ENCODE measurements at places on chromosomes 12 and 14.

GRCh38 chr14:76917158-76917596, 91.0 kb downstream of the LRRC74A start:
- no peak for DNase-seq

DNA sequence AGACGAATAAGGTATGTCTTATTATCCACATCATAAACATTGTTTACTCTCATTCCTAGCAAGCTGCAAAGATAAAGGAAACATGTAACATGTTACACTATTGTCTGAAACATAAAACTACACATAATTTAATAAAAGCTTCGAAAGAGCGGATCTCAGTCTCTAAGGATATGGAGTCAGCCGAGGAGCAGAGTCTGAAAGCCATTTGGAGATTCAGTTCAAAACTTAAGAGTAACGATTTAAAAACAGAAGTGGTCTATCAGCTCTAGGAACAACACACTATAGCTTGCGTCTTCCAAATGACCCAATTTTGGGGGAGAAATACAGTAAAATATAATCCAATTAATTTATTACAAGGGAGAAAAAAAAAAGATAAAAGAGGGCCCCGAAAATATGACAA, 775 bp downstream of the NEMF start:
- DNase-seq, result no peak

DNA sequence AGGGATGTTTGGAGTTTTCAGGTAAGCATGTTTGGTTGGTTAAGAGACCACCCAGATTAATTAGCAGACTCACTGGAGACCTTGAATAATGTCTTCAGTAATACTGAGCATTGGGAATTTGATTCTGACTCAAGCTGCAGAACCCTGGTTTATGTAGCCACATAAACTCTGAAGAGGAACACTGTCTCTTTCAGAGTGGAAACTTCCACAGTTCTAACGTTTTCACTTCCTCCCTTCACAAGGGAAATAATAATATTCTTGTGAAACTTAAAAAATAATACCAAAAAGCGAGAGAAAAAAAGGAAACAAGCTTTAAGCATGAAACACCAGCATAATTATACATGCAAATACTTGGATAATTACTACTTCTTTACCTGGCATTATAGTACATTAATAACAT, 40.0 kb upstream of the ST8SIA1 start:
- DNase-seq, result no peak

GRCh38 chr12:47343684-47344567, 264.2 kb upstream of the AMIGO2 start:
- DNase-seq, result no peak

DNA sequence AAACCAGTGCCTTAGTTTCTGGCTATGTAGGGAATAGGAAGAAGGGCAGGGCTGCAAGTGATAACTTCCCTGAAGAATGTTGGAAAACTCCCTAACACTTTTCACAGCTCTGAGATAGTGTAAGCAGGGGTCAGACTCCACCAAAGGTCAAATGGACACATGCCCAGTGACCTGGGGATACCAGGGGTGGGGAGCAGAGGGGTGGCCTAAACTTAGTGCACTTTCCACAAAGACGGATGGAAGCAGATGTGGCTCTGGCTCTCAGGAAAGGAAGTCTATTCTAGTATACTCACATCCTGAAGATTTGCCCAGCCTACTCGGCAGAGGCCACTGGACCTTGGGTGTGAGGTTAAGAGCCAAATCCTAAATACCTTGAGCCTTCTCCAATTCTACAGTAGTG, 285.8 kb downstream of the NUAK1 start:
- DNase-seq, result no peak

DNA sequence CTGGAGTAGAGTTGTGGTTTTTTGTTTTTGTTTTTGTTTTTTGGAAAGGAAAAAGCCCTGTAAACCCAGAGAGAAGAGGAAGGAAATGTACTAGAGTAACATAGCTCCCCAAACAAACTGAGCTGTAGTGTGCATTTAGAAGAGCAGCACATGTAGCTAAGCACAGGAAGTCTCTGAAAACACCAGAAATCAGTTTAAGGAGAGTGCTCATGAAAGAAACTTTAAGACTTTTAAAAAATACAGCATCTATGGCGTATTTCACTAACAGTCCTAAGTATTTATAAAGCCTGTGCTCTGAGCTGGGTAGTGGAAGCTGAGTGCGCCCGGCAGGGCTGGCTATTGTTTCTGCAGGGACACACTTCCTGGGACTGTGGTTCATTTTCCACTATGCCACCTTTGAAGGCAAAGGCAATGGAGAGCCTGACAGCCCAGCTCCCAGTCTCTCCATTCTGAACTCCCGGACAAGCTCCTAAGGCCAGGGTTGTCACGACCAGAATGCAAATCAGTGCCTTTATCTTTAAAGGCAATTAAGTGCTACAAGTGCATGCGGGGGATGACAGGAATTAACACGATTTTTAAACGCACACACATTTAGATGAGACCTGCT, 45.4 kb downstream of the NIN start:
- no peak for DNase-seq

DNA sequence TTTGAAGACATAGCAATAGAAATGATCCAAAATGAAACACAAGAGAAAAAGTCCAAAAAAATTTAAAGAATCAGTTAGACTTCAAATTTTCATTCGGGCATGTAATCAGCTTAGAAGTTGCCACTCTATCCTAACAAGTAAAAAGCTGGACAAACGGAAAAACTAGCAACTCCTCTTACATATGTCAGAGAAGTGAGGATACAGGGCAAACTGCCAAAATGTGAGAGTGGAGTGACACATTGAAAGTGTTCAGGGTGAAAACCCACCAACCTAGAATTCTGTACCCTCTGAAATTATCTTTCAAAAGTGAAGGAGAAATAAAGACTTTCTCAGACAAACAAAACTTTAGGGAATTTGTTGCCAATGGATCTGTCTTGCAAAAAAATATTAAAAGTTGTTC, 42.0 kb upstream of the CHPT1 start:
- no peak for DNase-seq

- DNase-seq, result no peak
Observed at GRCh38 chr12:106273491-106273890, 25.7 kb upstream of the CKAP4 start.

All from central memory CD4-positive, alpha-beta T cell (primary cell).